Heart left ventricle (tissue), 16 donors: ENCODE measurements at places on chromosomes 6 and 20. TPM values are rescaled to one million over a fixed set of nuclear protein-coding genes. Genes with fewer than 3 reads are reported as not detected.

DNA sequence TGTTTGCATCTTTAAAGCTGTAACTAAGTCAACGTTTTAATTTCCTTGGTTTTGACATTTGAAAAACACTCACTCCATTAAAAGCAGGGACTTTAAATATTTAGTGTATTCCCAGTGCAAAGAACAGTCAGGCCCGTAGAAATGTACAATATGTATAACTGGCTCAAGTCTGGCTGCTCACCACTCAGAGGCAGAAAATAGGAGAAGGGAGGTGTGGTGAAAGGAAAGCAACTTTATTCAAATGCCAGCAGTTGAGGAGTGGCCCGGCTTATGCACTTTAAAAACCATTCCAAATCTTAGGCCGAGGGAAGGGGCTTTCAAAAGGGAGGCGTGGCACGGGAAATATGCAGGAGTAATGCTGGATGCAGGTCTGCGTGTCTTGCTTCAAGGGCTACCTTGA lies 120.6 kb downstream of the TMEM200A start:
- H3K4me3 ChIP-seq = no peak overlapping the region
- no peak overlapping the region for H3K27ac ChIP-seq
- DNase-seq = no peak
- no peaks in the 10 kb centered on the region for H3K36me3 ChIP-seq

DNA sequence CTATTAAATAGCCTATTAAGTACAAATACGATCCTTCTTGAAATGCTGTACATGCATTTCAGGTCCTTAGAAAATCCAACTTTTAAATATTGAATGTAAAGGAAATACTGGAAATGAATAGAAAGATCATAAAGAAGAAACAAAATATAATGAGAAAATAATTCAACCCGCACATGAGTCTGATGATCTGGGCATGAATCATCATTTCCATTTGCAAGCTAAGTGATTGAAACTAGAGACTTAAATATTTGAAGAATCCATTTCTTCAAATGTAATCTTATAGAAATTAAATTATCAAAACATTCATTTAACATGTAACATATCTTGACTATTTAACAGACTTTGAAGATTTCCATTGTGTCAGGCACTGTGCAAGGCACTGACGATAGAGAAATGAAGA lies 977.0 kb downstream of the TFAP2A start:
- no peaks in the 10 kb centered on the region for H3K36me3 ChIP-seq
- no peak overlapping the region for H3K27ac ChIP-seq
- no peaks in the 10 kb centered on the region for H3K27me3 ChIP-seq

GRCh38 chr6:137427656-137428290 lies 66.4 kb downstream of the OLIG3 start:
- H3K27ac ChIP-seq = no peak overlapping the region
- peaks cover 7% of the 10 kb centered on the region for H3K27me3 ChIP-seq
- H3K4me3 ChIP-seq = no peak overlapping the region
- no peak for DNase-seq

GRCh38 chr6:150273457-150274309 lies 95.1 kb upstream of the IYD start:
- no peaks in the 10 kb centered on the region for H3K4me1 ChIP-seq
- H3K27me3 ChIP-seq = no peaks in the 10 kb centered on the region
- no peak for DNase-seq

- peaks cover 28% of the 10 kb centered on the region for H3K27me3 ChIP-seq
- no peak overlapping the region for H3K4me3 ChIP-seq
- no peak for DNase-seq
- no peaks in the 10 kb centered on the region for H3K36me3 ChIP-seq
Observed at GRCh38 chr6:26613201-26613600, 16.4 kb downstream of the ABT1 start.

GRCh38 chr6:138896104-138896756 lies 91.8 kb downstream of the REPS1 start:
- DNase-seq = no peak
- H3K36me3 ChIP-seq = no peaks in the 10 kb centered on the region
- no peak overlapping the region for H3K27ac ChIP-seq
- no peaks in the 10 kb centered on the region for H3K27me3 ChIP-seq

GRCh38 chr20:2748551-2749342 lies 51.7 kb downstream of the CPXM1 start:
- peaks cover 14% of the 10 kb centered on the region for H3K4me1 ChIP-seq
- no peak overlapping the region for H3K4me3 ChIP-seq
- H3K36me3 ChIP-seq = no peaks in the 10 kb centered on the region
- peaks cover 31% of the 10 kb centered on the region for H3K27me3 ChIP-seq
- no peak overlapping the region for H3K27ac ChIP-seq

DNA sequence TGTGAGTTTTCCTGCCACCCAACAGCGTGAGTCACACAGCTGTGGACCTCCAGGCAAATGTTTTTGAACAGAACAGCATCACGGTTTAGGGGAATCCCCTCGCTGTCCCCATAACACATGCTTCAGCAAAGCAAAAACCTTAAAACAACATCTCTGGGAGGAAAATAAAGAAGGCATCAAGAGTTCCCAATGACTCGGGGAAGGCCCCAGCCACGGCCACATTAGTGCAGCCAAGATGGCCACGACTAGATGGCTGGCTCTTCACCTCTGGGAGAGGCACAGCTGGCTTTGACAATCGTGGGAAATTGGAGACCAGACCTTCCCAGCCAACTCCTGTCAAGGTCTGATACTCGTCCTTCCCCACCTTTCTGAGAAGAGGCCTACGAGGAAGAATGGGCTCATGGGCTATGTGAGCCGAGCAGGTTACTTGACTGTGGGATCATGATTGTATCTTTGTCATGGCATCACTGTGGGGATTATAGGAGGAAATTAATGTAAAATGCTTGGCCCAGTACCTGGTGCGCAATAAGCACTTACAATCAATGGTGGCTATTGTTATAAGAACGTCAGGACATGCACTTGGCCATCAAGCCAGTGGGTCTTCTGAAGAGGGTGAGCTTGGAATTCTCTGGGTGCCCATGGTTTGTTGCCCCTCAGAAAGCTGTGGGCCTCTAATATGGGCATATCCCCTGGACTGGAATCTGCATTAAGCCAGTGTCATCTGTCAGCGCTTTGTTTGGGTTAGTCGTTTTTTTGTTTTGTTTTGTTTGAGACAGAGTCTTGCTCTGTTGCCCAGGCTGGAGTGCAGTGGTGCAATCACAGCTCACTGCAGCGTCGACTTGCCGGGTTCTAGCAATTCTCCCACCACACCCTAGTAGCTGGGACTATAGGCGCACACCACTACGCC lies 43.6 kb downstream of the FGD2 start:
- no peaks in the 10 kb centered on the region for H3K27me3 ChIP-seq
- H3K4me1 ChIP-seq = peaks cover 19% of the 10 kb centered on the region

Gene TMEM244
- total RNA-seq = not detected

Gene SLC44A4
- not detected for total RNA-seq
